Naive B cell (primary cell): ENCODE measurements at places on chromosomes 4 and X. TPM values are rescaled to one million over a fixed set of nuclear protein-coding genes. Genes with fewer than 3 reads are reported as not detected.

Gene BMPR1B
- not detected for polyA plus RNA-seq

Gene HS3ST1
- 23.9 TPM for polyA plus RNA-seq

Gene TEX13D
- polyA plus RNA-seq: not detected

DNA sequence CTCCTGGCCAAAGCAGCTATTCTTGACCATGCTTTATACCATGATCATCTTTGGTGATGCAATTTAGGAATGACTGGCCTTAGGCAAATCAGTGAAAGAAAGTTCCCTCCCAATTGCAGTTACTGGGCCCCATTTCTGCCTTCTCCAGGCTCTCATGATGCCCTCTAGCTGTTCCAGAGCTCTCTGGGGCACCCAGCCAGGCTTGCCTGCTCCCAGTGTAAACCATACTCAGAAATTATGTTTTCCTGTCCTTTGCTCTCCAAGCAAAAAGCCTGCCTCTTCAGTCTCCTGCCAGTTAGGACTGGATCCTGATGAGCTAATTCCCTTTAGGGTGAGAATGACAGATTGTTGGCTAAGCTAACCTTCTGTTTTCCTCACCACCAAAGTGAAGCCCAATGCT, 85.3 kb upstream of the RBPJ start:
- no peak for DNase-seq

- DNase-seq: no peak
Observed at GRCh38 chr4:1092026-1092982, 21.1 kb downstream of the RNF212 start.

DNA sequence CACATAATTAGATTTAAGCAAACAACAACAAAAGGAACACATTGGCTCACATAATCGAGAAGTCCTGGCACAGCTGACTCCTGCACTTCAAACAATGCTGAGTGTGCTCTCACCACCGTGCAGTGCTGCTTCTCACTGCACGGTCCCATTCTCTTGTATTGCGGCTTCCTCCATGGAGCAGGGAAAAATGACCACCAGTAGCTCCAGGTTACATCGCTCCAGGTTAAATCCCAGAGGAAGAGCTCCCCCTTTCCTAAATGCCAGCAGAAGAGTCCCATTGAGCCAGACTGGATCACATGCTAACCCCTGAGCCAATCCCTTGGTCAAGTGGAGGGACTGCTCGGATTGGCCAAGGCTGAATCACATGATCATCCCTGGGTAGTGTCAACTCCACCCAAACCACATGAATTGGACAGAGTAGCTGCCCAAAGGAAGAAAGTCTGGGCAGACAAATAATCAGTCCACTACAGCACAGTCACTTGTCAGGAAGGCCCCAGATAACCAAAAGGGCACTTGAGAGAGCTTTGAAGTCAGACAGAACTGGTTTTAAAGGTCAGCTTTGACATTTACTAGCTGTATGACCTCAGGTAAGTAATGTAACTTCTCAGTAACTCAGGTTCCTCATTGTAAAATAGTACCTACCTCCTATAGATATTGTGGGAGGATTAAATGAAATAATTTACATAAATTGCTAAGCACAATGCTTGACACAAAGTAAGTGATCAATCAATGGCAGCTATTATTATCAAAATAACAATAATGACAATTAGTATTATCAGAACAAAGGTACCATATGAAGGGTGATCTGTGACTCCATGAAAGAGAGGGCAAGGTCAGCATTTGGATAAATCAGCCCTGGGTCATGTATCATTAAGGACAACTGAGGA, 14.3 kb downstream of the TEC start:
- no peak for DNase-seq

DNA sequence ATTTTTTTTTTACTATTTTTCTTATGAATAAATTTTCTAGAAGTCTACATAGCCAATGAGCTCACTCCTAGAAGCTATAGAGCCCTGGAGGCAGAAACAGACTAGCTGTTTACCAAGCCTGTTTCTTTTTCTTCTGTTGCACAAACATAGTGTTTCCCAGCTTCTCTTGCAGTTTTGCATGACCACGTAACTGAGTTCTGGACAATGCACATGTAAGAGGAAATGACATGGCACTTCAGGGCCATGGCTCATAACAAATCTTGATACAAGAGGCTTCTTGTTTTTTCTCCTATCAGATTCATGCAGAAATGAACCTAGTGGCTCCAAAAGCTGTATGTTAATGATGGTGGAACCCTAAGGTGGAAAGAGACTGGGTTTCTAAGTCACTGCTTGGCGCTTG, 127.4 kb downstream of the ZNF330 start:
- DNase-seq: no peak

- no peak for DNase-seq
Observed at GRCh38 chr4:93469560-93469959, 359.0 kb upstream of the ATOH1 start.

- no peak for DNase-seq
Observed at GRCh38 chrX:46935295-46935694, 23.1 kb downstream of the JADE3 start.
